Mucosa of gallbladder (tissue), 1 donor: ENCODE measurements at places on chromosomes 5 and 9.

- no peak for DNase-seq
Measured at GRCh38 chr5:147507480-147508126, 2.3 kb downstream of the DPYSL3 start.

- no peak for DNase-seq
Measured at GRCh38 chr9:20242510-20243189, 379.6 kb downstream of the MLLT3 start.

GRCh38 chr9:38039907-38040682 lies 28.9 kb downstream of the SHB start:
- no peak for DNase-seq

GRCh38 chr9:135991771-135992170 lies 30.6 kb upstream of the UBAC1 start:
- no peak for DNase-seq

GRCh38 chr5:177133096-177133852 lies at the start of gene NSD1:
TSS of gene NSD1 (plus strand) at chr5:177133773. CDS start at chr5:177135104, 1,331 bp downstream.
- peak; percentile 91 for DNase-seq

- DNase-seq: peak; percentile 61
Measured at GRCh38 chr5:59768152-59769040, 125.1 kb downstream of the PDE4D start.

DNA sequence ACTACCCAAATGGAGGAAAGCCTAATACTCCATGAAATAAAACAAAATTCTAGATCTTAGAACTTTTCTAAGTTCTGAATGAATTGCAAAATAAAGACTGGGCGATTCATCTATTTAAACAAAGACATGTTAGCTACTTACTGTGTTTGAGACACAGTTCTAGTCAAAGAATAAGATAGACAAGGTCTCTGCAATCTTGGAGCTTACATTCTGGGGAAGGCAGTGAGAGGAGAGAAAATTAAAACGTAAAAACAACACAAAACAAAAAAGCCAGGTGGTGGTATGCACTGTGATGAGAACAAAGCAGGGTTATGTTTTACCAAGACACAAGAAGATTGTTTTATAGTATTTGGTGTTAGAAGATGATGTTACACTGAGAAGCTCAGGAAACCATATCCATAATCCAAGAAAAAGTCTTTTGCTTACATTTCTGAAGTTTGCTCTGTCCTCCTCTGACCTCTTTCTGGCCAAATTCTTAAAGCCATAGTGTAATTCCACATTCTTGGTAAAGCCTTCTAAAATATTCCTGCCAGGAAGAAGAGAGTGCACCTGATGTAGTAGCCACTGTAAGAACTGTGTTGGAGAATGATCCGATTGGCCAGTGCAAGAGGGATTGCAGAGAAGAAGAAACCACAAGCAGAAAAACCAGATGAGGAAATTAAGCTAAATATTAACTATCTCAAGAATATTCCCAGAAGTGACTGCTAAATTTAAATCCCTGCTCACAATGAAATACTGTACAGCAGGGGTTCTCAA lies 218.4 kb downstream of the PCSK1 start:
- peak; percentile 18 for DNase-seq

DNA sequence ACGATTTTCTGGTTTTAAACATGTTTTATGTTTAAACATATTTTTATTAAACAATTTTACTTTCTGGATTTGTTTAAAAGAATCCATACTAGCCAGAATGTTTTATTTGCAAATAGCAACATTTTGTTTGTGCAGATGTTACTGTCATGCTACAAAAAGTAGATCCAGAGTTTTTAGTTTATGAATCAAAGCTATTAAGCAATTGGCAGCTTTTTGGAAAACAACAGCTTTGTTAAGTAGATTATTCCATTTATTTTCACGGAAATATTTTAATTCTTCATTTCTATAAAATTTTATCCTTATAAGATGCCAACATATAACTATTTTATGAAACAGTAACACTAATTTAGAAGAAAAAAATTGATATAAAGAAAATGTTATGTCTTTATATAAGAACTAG lies 60.9 kb downstream of the DROSHA start:
- DNase-seq: no peak

- DNase-seq: no peak
Measured at GRCh38 chr5:91224969-91225368, 158.1 kb downstream of the ARRDC3 start.

DNA sequence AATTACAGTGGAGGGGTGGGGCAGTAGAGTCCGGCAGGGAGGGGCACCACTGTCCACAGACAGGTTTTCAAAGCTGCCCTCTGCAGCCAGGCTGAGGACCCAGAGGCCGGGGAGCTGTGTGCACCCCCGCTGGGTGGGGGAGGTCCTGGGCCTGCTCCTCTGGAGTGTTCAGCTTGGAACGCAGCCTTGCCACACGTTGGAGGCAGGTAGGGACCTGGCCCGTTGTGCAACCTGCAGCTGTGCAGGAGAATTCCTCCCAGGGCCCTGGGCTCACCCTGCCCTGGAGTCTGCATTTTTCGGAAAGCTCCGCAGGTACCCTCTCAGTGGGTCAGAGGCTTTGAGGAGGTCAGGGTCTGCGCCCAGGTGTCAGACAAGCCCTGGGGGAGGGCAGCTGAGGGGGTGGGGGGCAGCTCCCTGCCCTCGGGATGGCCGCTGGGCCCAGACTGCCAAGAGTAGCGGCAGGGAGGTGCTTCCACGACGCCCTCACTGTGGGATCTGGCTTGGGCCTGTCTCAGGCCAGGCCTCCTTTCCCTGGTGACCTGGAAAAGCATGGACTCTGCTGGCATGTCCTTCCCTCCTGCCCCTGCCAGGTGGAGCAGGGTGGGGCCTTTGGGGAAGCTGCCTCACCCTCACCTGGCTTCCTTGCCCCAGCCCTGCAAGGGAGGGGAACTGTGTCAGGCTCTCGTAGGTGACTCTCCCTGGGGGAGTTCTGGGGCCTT lies 29.5 kb downstream of the RXRA start:
- DNase-seq: no peak
